Stimulated activated CD4-positive, alpha-beta T cell treated with anti-CD3 and anti-CD28 coated beads, Interleukin-1b, Interleukin-23, amount 100 ng/mL, for 1 hour (primary cell): ENCODE measurements at places on chromosomes 1 and 21.

GRCh38 chr21:41399246-41399800 lies 26.7 kb upstream of the MX1 start:
- DNase-seq: no peak

GRCh38 chr1:225881081-225881958 lies 860 bp downstream of the TMEM63A start:
- no peak for DNase-seq

- no peak for DNase-seq
Observed at GRCh38 chr1:40825996-40826395, 36.2 kb downstream of the CITED4 start.

DNA sequence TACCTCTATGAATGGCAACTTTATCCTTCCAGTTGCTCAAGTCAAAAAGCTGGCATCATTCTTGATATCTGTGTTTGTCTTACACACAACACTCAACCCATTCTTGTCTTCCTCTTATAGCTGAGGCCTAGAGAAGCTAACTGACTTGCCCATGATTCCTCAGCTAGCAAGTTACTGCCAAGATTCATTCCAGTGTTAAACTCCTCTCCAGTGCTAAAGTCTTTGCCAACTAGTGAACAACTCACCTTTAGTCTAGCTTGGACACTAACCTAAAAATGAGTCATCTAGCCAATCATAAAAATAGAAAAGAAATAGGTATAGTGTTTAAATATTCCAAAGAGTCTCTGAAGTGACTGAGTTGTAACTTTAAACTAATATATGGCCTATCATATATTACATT lies 45.6 kb upstream of the RGS2 start:
- no peak for DNase-seq

DNA sequence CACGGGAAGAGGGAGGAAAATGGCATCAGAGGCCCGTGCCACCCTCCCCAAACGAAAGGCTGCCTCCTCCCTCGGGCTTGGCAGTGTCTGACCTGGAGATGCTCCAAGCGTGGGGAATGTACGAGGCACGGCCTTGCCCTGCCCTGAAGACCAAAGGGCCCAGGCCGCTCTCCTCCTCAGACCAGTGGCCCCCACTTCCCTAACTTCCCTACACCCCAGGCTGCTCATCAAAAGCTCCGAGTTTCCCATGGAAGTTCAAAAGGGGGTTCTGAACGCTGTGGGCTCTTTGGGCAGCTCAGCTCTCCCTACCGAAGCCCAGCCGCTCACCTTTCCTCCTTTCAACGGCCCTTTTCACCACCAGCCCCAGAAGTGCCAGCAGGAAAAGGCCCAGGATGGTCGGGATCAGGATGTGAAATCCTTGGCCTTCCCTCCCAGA lies 11.8 kb downstream of the FCMR start:
- no peak for DNase-seq

DNA sequence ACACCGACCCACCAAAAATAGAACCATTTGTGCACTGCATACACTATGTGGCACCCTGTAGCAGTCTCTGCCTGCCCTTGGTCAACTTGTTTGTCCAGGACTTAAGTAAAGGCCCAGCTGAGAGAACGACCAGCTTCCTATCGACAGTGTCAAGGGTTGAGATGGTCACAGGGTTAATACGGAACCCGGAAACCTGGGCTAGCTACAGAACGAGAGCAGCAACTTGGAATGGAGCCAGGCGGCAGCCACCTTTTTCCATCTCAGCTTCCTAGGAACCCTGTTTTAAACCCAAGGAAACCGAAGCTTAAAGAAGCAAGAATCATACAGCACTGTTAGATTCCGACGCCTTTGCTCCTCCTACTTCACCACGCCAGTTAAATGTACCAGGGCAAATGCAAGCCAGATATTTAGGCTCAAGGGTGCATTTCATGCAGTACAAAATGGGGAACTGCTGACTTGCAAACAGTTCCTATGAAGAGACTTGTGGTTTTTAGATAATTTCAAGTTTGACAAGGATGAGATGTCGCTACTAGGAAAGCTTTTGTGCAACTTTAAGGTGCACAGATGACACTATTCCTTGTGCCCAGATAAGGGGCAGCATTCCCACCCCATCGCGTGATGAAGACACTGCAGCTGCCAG lies 35.5 kb downstream of the SLC66A1 start:
- no peak for DNase-seq

DNA sequence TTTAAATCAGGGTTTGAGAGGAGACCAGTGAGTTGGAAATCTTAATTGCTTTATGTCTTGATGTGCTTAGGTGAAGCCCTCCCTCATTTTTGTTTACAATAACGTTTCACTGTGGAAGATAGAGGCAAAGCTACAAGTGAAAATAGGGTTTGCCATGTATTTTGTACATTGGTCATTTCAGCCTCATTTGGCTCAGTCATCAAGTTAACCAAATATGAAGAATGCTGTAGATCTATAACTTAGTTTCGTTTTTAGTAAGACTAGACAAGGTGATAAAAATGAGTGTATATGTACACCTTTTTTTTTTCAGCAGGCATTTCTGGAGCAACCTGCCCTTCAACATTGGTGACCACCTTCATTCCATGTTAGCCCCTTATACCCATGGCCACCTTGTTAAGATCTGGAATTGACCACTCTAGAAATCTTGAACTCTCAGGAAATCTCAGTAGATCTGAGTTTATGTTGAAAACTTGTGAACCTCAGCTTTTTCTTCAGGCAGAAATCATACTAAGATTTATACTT lies 2.9 kb downstream of the NFYC start:
- DNase-seq: no peak

GRCh38 chr21:32406405-32406804 lies 6.1 kb upstream of the EVA1C start:
- no peak for DNase-seq

DNA sequence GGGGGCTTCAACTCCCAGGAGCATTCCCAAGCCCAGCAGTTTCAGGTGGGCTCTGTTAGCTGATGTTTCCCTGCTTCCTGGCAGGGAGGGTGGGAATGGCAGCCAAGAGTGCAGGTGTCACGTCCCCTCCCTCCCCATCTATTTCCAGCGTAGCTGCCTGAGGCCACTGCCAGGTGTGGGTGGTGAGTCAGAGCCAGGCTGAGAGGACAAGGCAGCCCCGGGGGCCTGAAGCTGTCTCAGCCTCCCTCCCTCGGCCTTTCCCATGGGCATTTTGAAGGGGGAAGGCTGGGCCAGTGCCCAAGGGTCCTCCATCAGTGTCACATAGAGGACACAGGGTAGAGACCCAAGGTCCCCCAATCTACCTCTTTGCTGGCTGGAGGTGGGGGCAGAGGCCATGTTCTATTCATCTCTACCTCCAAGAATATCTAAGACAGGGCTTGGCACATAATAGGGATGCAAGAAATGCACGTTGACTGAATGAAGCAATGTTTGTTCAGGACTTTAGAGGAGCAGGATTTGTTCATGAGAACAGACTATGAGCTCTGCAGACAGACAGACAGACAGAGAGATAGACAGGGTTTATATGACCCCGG lies 34.4 kb upstream of the ID3 start:
- no peak for DNase-seq

DNA sequence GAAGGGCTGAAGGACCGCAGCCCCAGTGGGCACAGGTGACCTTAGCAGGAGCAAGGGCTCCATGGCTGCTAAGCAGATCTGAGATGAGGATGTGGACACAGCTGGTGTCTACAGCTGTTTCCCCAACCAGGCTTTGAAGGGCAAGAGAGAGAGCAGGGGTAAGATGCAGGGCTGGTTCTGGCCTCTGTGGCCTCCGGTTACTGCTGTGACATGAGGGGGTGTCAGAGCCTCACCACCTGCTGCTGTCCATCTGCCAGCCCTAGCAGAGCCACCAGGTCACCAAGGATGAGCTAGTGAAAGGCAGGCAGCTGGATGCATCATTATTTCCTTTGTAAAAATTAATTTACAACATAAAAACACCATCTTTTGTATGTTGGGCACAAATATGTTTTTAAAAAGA lies 33.4 kb downstream of the OBSCN start:
- DNase-seq: no peak

GRCh38 chr1:22527122-22527521 lies 36.2 kb upstream of the EPHA8 start:
- no peak for DNase-seq

DNA sequence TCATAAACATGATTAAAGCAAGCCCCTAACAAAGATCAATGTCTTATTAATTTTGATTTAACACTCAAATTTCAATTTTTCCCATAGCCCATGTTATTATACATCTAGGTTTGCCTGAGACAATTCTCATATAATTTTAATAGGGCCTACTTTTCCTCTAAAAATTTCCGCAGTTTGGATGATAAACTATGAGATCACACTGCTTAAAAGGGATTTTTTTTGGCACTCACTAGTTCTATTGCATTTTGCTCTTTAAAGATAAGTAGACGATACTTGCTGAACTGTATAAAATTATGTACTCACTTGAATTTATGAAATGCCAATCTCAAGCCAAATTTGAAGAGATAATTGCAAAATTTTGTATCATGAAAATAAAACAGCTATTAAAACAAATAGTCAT lies 480.4 kb upstream of the ZRANB2 start:
- DNase-seq: no peak

- no peak for DNase-seq
Observed at GRCh38 chr1:12480748-12481362, 137.2 kb downstream of the DHRS3 start.

DNA sequence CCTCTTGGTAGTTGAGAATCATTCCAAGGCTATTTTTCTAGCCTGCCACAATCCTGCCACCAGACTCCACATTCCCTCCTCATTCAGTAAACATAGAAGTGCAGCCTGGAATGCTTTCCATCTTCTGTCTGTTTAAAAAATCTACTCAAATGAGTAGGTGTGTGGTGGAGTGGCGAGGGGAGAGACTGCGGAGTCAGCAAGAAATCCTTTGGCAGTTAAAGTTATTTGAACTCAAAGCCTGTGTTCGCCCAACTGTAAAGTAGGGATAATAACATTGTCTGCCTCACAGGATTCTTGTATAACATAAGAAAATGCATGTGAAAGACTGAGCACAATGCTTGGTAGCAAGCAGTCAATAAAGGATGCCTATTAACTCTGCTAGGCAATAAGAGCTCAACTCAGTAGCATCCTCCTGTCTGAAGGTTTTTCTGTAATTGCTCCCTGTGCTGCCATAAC lies 22.2 kb upstream of the DPT start:
- no peak for DNase-seq

DNA sequence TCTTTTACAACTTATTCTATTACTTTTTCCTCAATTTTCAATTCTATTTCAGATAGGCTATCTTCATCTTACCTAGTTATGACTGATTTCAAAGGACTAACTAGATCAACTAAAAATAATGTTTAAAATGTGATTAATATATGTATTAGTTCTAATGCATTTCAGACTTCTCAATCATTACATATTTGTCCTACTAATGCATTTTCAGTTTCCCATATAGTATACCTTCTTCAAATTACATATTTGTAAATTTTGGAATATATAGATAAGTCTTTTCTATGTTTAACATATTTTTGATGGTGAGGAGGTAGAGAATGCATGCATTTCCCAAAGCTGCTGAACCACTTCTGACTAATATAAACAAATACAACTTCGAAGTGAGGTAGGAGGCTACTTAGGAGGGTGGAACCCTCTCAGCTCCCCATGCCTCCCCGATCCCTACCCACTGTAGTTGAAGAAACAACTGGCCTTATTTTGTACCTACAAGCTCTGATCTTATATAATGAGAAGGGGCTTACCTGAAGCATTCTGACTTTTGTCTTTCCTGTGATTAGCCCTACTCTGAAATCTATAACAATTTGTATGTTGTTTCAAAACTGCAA lies 1.7 kb downstream of the TRMT1L start:
- no peak for DNase-seq

DNA sequence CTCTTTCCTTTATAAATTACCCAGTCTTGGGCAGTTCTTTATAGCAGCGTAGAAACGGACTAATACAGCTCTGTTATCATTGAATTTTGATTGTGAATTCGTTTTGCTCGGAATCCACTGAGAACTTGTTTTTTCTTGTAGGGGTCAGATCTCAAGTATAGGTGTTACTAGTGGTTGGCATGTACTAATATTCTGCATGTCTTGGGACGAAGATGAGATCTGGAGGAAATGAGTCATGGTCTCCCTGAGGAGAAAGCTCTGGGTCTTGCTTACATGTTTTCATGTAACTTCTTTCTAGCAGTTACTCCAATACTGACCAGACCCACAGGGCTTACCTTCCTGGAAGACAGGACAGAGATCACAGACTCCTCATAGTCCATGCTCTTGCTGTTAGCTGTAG lies 30.3 kb downstream of the ZSCAN20 start:
- no peak for DNase-seq

- DNase-seq: no peak
Observed at GRCh38 chr1:208189716-208190115, 54.5 kb downstream of the PLXNA2 start.

DNA sequence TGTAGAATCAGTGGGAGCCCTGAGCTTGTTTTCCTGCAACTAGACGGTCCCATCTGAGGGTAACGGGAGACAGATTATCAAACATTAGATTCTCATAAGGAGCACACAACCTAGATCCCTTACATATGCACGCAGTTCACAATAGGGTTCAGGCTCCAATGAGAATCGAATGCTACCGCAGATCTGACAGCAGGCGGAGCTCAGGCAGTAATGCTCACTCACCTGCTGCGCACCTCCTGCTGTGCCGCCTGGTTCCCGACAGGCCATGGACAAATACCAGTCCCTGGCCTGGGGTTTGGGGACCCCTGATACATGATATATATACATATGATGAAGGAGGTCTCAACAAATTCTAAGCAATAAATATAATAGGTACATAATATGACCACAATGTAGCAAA lies 19.7 kb upstream of the SMIM12 start:
- no peak for DNase-seq

- no peak for DNase-seq
Observed at GRCh38 chr1:204624631-204625216, 60.8 kb downstream of the LRRN2 start.

GRCh38 chr1:26112407-26112775 lies 767 bp downstream of the PDIK1L start:
- DNase-seq: no peak

GRCh38 chr1:25754470-25755181 lies 45.4 kb upstream of the SELENON start:
- no peak for DNase-seq

GRCh38 chr1:204509186-204509635 lies 7.0 kb upstream of the MDM4 start:
- DNase-seq: no peak

- DNase-seq: no peak
Observed at GRCh38 chr1:167663002-167663772, 33.2 kb downstream of the RCSD1 start.
